ENCODE measurements at places on chromosomes 5 and 9.

DNA sequence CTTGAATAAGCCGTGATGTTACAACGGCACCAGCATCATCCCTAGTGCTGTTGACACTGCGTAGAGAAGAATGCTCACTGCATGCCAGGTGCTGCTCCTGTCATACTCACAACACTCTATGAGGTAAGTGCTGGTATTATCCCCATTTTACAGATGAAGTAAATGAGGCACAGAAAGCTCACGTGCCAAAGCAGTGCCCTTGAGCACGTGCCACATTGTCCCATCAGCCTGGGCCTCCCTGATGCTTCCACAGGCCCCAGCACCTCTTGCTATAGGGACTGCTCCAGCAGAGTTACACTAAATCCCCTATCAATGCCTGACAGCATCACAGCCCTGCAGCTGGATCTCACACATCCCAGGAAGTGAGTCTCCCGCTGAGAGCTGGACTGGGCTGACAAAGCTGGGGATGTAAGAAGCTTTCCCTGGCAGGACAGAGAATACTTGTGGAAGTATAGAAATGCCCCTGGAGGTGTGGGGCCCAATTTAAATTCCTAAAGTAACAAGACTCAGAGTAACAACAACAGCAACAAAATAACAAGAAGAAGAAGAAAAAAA is 216.1 kb downstream of the FSTL4 start:
- no peak for DNase-seq

DNA sequence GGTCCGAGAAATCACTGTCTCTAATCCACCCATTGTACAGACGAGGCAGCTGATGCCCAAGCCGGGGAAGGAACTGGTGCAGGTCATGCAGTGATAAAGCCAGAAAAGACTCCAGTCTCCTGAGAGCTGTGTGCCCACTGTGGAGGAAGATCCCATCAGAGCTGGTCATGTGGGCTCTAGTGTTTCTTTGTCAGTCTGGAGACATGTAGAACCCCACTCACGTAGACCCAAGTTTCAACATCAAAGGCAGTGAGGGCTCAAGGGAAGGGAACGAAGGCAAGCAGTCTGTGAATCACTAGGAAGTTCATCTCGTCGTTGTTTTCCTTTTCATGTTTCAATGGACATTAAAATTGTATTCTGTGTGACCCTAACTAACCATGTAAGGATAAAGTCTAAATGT is 14.6 kb upstream of the GLIPR2 start:
- DNase-seq, result no peak

GRCh38 chr9:85040821-85041465 is 371.4 kb downstream of the NTRK2 start:
- DNase-seq, result no peak

DNA sequence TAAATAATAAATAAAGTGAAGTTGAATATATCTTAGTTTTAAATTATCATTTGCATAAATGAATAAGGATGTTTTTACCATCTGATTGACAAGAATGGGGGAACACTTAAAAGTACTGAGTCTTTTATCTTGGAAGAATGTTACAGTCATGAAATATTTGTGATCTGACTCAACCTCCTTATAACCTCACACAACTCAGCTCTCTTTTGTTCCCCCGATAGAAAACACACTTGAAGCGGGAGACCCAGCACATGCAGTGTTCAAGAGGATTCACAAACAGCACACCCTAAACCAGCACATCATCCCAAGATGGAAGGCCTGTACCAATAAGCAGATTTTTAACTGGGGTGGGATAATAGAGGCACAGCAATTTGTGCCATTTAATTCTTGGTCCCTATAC is 15.5 kb downstream of the BAAT start:
- no peak for DNase-seq

DNA sequence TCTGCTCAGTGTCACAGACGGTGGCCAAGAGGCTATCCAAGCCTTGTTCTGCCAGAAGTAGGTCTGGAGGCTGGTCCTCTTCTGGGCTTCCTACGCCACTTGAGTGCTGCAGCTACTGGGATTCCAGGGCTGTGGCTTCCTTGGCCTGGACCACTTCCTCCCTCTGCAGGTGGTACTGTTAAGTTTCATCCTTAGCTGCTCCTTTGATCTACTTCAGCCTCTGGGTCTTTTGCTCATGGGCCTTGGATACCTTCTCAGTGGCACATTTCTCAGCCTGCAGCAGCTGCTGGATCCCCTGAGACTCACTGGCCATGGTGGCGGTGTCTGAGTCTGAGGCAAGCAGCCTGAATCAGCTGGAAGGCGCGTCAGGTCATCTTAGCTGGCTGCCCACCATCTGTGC is 10.3 kb downstream of the CNOT8 start:
- DNase-seq, result no peak

GRCh38 chr9:114467910-114468309 is 37.4 kb downstream of the WHRN start:
- no peak for DNase-seq

DNA sequence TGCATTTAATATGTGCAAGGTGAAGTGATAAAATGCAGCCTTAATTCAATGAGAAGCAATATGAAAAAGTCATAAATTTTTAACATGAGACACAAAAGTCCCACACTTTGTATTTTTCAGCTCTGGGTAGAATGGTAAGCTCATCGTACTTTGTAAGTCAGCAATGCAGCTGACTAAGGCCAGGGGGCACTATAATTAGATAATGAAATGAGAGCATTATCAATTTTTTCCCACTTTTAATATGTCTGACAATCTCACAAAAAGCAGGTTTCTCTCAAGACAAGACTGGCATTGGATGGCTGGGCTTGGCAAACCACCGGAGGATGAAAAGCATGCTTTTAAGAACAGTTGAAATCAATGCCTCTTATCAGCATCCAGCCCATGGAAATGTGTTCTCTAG is 162.8 kb downstream of the FAM174A start:
- DNase-seq, result no peak

DNA sequence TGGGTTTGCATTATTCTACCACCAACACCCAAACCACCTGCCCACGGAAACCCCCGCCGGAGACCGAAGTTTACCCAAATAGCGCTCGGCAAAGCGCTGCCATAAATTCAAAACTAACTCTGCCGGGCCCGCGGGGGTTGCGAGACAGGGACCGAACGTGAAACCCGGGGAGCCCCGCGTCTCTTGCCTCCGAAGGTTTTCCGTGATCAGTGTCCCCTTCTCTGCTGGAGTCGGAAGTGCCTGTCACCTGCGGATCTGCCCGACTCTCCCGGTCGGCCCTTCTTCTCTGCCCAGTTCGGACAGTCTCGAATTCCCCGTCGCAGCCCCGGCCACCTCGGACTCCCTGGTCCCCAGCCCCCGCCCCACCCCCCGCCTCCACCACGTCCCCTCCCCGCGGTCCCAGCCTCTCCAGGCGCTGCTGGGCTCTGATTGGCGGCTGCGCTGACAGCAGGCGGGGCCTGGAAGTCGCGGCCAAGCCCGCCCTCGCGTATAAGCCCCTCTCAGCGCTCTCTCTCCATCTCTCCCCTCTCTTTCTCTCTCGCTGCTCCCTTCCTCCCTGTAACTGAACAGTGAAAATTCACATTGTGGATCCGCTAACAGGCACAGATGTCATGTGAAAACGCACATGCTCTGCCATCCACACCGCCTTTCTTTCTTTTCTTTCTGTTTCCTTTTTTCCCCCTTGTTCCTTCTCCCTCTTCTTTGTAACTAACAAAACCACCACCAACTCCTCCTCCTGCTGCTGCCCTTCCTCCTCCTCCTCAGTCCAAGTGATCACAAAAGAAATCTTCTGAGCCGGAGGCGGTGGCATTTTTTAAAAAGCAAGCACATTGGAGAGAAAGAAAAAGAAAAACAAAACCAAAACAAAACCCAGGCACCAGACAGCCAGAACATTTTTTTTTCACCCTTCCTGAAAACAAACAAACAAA is at the start of gene RORB:
TSS of gene RORB (plus strand) at position 517 of the 929 bp plus-strand sequence. CDS start 642 bp downstream, outside the sequence.
- DNase-seq, result peak; percentile 86

DNA sequence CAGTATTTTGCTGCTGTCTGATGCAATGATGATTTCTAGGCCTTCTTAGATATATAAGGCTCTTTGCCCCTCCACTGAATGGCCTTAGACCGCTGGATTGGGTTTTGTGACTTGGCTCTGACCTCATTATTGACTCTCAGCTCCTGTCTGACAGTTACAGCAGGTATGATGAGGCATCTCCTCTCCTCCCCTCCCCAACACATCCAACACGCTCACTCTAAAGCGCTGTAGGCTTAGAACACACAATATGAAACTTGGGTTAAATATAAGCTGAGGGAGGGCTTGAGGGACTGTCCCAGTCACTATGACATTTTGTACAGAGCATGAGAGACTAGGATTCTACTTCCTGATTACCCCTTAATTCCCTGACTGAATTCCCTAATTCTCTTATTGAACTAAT is 18.8 kb upstream of the CER1 start:
- DNase-seq, result no peak

- DNase-seq, result no peak
These were observed 48.7 kb upstream of the CDK20 start for GRCh38 chr9:88023001-88023400.

GRCh38 chr5:89443508-89443907 is 560.5 kb upstream of the MEF2C start:
- no peak for DNase-seq

DNA sequence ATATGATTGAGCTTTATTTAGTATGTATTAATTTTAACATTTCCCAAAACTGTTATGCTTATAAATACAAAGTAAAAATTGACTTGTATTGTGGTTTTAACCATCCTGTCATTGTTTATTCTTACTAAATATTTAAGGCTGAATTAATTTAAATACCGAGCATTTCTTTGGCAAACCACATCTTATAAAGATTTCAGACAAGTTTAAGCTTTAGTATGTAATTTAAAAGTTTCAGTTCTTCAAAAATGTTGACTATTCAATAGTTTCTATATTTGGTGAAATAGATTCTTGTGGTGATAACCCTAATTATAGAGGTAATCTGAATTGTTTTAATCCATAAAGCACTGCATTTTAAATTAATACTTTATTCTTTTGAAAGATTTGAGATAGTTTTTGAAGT is 65.5 kb downstream of the CCNH start:
- DNase-seq, result peak; percentile 56

DNA sequence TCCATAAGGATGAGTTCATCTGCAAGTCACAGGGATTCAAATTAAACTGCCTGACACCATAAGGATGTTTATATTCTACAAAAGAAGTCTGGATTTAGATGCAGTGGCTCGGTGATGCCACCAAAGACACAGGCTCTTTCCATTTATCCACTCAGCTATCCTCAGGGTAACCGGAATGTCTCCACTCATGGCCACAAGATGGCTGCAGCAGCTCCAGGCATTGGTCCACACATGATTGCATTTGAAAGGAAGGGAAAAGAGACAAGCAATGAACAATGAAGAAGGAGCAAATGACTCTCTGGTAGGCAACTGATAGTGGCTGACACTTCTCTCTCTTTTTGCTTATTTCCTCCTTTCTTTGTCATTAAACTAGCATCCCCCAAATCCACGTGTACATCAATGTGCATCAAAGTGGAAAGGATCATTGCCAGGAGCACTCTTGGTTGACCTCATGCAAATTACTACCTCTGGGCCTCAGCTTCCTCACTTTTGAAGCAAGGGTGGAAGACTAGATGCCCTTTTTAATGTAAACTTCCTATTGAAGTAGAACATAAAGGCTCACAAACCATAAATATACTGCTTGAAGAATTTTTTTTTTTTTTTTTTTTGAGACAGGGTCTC is 7.2 kb upstream of the SNX30 start:
- no peak for DNase-seq

GRCh38 chr5:107869438-107870115 is 198.8 kb upstream of the EFNA5 start:
- DNase-seq, result peak; percentile 69

DNA sequence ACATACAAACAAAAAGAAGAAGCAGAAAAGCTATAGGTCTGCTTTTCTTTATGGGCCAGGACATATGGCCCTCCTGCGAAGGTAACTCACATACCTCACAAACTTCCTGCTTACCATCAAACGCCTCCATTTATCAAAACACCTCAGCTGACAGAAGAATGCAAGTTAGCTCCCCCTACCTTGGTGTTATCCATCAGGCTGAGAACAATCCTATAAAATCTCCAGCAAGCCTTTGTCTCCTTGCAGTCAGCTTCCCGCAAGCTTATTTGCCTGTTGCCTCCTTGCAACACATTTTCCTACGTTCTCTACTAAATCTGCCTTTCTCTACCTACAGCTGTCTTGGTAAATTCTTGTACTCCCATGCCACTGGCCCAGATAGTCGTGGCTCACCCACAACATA is 22.7 kb upstream of the PCA3 start:
- DNase-seq, result no peak

DNA sequence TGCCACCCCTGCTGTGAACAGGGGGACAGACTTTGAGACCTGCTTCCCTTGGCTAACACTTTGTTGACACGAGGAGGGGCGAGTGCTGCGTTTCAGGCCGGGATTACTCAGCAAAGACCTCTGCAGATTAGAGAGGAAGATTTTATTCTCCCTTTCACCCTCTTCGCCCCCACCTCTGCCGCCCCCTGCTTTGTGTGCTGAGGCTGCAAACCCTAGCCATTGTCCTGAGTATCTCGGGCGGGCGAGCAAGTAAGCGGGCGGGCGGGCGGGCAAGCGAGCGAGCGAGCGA is 6.0 kb downstream of the ISL1 start:
- no peak for DNase-seq

- DNase-seq, result no peak
These were observed 78.7 kb downstream of the SLC25A46 start for GRCh38 chr5:110817459-110817858.

DNA sequence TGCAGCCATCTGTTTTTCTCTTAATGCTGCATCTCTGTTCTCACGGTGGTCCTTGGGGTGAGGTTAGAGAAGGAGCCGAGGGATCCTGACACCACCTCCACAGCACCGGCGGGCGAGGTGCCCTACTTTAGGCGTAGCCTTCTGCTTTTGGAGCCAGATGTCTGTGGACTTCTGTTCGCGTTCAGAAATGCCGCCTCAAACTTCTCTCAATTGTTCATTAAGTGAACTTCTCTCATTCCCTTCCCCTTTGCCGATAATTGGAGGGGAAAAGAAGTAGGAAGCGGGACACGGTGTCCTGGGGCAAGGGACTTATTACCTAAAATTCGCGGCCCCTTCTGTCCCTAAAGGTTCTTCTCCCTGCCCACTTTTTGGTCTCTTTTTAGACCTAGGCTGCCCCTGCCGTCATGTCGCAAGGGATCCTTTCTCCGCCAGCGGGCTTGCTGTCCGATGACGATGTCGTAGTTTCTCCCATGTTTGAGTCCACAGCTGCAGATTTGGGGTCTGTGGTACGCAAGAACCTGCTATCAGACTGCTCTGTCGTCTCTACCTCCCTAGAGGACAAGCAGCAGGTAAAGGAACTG is 455 bp downstream of the KIF20A start:
- no peak for DNase-seq

DNA sequence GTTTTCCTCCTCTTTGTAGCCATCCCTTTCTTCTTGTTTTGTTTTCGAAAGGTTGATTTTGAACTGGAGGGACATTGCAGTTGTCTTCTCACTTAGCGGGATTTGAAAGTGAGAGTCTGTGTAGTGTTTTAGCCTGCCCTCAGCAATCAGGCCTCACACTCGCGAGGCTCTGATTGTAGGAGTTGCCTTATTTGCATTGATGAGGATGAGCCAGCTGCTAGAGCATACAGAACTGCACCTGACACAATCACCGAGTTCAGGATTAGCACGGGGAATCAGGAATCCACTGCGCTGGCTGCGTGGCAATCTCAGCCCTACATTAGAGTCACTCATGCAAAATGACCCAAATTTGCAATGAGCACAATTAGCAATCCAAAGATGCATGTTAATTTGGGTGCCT is 122.5 kb upstream of the TMEM161B start:
- DNase-seq, result no peak

- DNase-seq, result peak; percentile 16
These were observed 2.8 kb upstream of the ZNF462 start for GRCh38 chr9:106859957-106860720.

- DNase-seq, result no peak
These were observed 30.8 kb upstream of the UNC5A start for GRCh38 chr5:176779537-176779936.
